Stimulated activated CD4-positive, alpha-beta T cell treated with anti-CD3 and anti-CD28 coated beads, TNF-alpha, amount 100 ng/mL, for 4 hours (primary cell): ENCODE measurements at places on chromosomes 7 and 10.

DNA sequence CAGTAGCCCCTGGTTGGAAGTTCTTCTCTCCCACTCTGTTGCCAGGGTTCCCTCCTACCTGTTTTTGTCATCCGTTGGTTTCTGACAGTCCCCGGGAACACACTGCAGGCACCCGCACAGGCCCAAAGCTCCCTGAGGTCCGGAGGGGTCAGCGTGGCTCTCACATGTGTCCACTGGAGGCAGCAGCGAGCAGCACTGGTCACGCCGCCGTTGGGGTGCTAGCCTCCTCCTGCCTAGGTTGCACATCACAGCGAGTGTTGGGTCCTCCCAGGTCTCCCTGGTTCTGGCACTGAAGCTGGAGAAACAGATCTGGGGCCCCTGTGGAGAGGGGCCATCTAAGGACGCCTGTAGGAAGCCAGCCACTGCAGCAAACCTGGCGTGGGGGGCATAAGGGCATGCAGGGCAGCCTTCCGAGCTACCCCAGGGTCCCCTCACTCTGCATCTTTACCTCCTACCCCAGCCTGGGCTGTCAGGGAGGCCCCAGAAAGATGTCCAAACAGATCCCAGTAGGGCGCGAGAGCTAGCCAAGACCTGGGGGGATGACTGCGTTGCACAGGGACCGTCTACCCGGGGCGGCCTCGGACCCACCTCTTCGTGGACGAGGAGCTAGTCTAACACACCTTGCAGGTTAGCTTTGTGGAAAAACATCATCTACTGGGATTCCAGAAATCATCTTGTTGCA lies 28.9 kb downstream of the LRRC27 start:
- DNase-seq = no peak

- no peak for DNase-seq
Measured at GRCh38 chr7:136009488-136010079, 32.4 kb upstream of the MTPN start.

GRCh38 chr10:80260295-80261243 lies 28.9 kb downstream of the MAT1A start:
- DNase-seq = no peak

DNA sequence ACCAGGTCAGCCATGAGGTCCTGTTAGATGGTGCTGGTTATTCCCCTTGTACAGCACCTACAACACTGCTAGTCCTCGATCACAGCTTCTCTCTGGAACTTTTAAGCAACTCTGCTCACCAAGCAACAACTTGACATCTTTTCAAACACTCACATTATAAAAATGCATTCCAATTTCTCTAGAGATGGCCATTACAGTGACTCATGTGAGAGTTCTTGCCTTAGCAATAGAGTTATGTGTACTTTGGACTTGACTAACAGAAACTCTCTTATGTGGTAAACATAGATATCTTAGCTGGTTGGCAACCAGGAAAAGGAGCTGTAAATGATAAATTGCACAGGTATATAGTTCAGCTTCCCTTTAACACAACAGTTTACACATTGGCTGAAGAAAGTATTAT lies 122.2 kb downstream of the PDE1C start:
- no peak for DNase-seq

GRCh38 chr10:83959328-83959727 lies 180.0 kb upstream of the GHITM start:
- DNase-seq = no peak

GRCh38 chr10:132708441-132708840 lies 77.5 kb downstream of the NKX6-2 start:
- DNase-seq = no peak

GRCh38 chr7:40824461-40824860 lies 689.7 kb downstream of the SUGCT start:
- DNase-seq = no peak

DNA sequence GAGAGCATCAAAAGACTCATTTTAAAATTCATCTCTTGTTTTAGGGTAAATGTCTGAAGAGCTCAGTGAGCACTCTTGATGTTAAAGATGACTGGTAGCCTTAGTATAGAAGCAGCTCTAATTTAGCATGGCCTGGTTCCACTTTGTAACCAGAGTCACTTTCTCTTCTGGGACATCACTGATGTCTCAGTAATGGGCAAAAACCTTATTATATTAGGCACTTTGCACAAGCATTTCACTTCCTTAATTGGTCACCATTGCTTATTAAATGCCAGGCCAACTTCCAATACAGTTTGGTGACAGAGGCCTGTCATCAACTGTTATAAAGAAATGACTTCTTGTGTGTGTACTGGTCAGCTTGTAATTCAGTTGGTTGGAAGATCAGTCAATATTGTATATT lies 53.0 kb downstream of the STEAP1B start:
- DNase-seq = no peak

GRCh38 chr7:138325434-138325833 lies 134.6 kb upstream of the TRIM24 start:
- no peak for DNase-seq

DNA sequence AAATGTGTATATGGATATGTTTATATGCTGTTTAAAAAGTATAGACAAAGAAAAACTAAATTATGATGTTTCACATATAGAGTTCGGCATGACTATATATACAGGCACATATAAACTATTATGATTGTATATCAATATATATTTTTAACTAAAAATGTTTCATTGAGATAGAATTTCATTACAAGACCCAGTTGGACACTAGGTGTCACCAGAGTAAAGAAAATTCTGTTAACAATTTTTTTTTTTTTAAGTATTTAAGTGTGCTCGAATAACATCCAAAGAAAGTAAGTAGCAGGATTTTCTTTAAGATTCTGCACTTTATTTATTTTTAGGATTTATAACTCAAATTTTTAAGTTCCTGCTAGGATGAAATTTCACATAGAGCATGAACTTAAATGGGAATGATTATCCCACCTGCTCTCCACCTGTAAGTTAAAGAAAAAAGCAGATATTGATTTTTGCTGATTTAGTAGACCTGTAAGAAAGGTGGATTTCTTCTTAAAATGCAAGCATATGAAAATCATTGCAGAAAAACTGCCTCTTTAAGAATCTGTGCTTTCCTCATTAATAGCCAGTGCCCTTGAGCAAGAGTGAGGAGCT lies 961.5 kb downstream of the PCDH15 start:
- DNase-seq = no peak

- DNase-seq = no peak
Measured at GRCh38 chr10:55500931-55501559, 700.0 kb upstream of the PCDH15 start.

GRCh38 chr10:73793456-73793855 lies 8.1 kb downstream of the ZSWIM8 start:
- DNase-seq = no peak

GRCh38 chr7:31114593-31115343 lies 62.7 kb downstream of the ADCYAP1R1 start:
- no peak for DNase-seq

DNA sequence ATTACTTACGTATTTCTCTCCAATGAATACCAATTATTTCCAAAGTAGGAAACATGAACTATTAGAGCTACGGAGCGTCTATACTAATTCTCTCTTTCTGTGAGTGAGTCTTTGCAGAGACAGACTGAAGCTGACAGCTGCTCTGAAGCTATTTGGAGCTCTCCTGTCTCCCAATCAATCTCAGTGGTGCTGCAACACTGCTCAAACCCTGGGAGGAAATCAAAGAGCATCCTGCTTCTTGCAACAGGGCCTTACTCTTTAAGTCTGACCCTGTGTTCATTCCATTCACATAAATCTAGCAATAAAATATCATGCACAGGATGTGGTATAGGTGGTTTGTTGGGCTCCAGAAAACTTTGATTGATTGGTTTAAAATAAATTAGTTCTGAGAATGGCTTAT lies 685.7 kb upstream of the IGFBP3 start:
- no peak for DNase-seq

- DNase-seq = no peak
Measured at GRCh38 chr7:105202616-105203015, 186.1 kb downstream of the SRPK2 start.

DNA sequence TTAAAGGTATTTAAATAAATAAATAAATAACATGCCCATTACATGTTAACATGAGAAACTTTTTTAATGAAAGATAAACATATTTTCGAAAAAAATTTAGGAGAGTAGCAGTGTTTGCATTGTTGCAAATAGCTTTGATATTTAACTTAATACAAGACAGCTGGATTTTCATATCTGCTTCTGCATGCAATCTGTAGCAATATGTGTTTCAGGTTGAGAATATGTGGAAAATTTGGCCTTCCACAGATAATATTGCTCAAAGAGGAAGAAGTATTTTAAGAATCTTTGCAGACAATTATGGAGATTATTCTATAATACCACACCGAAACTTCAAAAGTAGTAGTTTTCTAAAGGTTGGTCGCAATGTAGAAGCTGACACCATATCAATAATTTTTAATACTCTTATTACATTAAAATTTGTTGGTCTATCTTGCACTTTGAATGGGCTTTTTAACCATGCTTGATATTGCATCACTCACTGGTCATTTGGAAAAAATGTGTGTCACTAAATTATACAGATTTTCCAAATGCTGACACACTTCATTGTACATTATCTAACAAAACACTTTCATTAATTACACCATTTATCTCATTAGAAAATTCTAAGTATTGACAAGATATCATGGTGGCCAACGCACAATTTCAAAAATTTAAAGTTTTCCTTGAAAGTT lies 229.8 kb upstream of the HDAC9 start:
- DNase-seq = no peak

DNA sequence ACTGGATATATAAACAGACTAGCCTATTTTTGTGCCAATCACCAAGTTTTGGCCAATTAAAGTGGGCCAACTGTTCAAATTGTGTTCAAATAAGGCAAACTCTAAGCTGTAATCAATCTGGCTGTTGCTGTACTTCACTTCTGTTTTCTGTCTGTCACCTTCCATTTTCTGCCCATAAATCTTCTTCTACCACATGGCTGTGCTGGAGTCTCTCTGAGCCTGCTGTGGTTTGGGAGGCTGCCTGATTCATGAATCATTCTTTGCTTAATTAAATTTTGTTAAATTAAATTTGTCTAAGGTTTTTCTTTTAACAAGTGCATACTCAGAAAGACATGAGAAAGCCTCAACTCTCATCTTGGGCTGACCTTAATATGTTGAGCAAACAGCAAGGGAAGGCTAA lies 172.6 kb upstream of the VIPR2 start:
- DNase-seq = no peak

DNA sequence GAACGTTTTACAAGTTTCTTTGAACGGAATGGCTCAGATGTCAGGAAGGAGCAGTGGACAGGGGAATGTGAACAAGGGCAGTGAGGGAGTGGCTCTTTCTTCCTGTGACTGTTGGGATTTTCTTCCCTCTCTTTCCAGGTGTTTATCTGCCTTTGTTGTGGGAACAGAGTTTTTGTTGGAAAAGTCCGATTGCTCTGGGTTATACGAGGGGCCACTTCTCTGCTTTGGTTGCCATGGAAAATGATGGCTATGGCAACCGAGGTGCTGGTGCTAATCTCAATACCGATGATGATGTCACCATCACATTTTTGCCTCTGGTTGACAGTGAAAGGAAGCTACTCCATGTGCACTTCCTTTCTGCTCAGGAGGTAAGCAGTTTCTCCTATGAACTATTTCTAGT lies 41.4 kb downstream of the ZRANB1 start:
- no peak for DNase-seq

GRCh38 chr10:61684894-61685507 lies 22.3 kb downstream of the CABCOCO1 start:
- no peak for DNase-seq

- DNase-seq = no peak
Measured at GRCh38 chr10:55509168-55509567, 708.1 kb upstream of the PCDH15 start.

GRCh38 chr10:77763453-77764430 lies 126.1 kb upstream of the KCNMA1 start:
- DNase-seq = no peak

GRCh38 chr7:92253251-92253650 lies 7.5 kb downstream of the ANKIB1 start:
- no peak for DNase-seq
